Stimulated activated CD4-positive, alpha-beta T cell treated with anti-CD3 and anti-CD28 coated beads, Interleukin-4, amount 100 ng/mL, for 24 hours (primary cell): ENCODE measurements at places on chromosomes 3 and 15.

DNA sequence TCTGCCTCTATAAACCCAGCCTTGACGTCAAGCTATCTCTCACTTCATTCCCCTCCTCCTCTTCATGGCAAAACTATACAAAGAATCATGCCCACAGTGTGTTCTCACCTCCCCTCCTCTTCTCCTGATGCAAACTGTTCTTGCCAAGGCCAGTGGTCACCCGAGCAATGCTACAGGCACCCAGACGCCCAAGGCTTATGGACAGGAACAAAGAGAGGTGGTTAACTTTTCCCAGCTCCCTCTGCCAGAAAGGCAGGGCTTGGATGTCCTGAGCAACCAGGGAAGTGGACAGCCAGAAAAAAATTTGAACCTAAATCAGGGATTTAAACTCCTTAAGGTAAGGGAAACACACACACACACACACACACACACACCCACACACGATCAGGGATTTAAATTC lies 5.1 kb downstream of the SLC41A3 start:
- no peak for DNase-seq

- DNase-seq = no peak
Observed at GRCh38 chr3:66106788-66107187, 68.1 kb upstream of the MAGI1 start.

GRCh38 chr3:196639483-196640296 lies at the start of gene NRROS:
Gene NRROS, plus strand, starts transcription at chr3:196639694. Its CDS starts 14,846 bp downstream, at chr3:196654540.
- peak; percentile 71 for DNase-seq

DNA sequence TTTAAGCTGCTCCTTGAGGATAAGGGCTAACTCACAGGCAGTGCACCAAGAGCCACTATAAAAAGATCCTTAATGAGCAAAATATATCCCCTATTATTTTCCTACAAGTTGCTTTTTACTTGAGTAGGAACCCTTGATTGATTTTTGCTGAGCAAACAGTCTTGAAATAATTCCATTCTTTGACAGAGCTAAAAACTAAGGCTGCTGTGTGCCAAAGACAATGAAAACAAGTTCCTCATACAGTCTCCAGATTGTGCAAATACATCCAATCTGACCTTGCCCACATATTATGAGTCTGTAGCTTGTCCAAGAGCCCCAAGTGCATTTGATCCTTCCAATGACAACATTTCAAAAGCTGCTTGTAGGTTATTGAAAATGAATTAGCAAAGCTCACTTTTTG lies 15.0 kb downstream of the PRKAR2A start:
- DNase-seq = no peak

- DNase-seq = no peak
Observed at GRCh38 chr3:187456250-187456649, 88.1 kb downstream of the RTP4 start.

GRCh38 chr15:42612367-42612912 lies 37.0 kb downstream of the STARD9 start:
- no peak for DNase-seq
